NCI-H1436 treated with DMSO at 0.1 percent for 48 hours (cell line): ENCODE measurements at places on chromosomes 2 and 18.

- DNase-seq = no peak
These were observed 26.7 kb downstream of the POLR1A start for GRCh38 chr2:86078774-86079545.

DNA sequence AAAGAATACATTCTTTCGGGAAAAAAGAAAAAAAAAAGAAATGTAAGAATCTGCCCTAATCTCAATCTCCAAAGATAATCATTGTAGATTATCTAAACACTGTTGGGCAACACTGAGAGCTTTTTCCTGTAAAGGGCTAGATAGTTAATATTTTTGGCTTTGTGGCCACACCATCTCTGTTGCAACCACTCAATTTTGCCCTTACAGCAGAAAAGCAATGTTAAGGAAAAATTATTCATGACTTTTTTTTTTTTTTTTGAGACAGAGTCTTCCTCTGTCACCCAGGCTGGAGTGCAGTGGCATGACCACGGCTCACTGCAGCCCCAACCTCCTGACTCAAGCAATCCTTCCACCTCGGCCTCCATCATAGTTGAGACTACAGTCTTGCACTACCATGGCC lies 17.3 kb upstream of the FZD5 start:
- no peak for DNase-seq

DNA sequence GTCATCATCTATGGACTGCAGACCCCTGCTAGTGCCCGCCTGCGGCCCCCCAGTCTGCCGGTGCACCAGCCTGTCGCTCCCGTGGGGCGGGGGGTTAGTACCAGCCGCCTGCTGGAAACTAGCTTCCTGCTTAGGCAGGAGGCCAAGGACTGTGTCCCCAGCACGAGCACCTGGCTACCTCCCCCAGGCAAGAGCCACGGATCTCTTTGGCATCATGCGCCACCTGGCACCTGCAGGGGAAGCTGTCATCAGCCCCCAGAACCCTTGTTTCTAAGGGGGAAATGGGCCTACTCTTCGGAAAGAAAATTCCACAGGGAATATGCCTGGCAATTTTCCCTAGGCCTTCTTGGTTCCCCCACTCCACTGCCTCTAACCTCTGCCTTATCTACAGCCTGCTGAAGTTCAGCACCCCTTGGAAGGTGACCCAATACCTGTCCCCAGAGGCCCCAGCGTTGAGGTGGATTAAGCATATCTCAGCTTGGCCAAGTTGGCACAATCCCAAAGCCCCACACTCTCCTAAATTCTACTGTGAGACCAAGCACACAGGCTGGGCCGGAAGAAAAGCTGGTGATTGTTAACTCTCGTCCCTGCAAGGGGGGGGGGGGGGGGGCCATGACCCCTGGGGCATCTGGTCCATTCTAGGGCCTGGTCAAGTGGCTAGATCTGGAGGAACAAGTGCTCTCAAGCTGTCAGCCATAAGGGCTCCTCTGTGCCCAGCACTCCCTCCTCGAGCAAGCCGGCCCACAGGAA lies 62.0 kb upstream of the POMC start:
- DNase-seq = no peak

DNA sequence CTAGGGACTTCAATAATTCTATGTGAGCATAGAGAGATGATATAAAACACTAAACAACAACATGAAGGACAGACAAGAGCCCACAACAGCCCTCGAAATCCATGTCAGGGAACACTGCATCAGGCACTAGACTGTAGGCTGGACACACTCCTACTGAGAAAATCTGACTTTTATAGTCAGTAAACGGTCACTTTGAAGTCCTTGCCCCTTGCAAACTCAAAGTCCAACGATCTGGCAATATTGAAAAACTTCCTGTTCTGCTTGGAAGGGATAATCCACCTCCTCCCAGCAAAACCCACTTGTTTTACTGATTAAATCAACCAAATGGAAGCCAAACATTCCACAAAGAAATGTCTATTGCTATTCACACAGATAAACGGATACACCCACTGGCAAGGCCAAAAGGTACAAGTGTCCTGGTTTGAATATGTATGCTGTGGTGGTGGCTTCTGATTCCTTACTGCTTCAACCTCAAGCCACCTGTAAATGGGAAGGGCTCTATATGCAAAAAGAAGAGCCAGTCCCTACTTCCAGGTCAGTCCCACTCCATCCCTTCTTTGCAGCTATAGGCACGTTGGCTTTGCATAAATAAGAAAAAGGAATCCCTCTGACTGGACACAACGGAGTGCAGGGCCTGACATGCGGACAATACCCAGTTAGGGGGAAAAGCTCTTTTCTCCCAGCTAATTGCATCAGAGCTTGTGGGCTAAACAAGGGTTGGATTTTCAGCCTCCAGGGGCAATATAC lies 56.6 kb downstream of the STK39 start:
- DNase-seq = no peak

- no peak for DNase-seq
These were observed 47.2 kb upstream of the CDC42EP3 start for GRCh38 chr2:37718515-37719161.

GRCh38 chr18:8257851-8258434 lies 351.3 kb upstream of the RAB12 start:
- no peak for DNase-seq

- no peak for DNase-seq
These were observed 37.8 kb downstream of the VIT start for GRCh38 chr2:36734304-36734703.

DNA sequence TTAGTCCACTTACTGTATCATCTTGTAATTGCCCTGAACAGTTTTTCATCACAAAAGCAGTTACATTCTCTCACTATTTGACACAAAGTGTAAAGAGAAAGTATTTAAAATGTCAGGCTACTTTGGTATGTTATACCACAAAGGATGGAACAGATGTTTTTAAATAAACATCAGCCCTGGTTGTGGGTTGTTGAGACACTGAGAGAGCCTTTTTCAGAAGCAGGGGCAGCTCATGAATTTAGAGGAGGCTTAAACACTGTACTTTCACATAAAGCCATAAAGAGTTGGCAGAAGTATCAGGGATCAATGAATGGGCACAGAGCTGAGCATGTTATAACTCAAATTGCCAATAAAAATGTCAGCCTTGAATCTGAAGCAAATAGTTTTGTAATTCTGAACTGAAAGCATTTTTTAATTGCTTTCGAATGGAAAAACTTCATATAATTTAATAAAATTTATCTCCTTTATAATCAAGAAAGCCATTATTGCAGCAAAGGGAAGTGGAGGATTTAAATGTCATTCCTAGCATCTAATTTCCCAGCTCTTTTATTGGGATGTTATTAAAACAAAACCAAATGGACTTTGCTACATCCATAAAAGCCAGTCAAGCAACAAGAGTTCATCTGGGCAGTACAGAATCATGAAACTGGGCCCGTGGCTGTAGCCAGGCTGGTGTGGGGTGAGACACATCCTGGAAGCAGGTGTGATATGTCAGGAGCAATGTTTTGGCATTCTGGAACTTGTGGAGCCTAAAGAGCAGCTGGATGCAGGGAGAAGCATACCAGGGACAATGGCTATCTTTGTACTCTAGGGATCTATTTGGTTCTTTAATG lies 95.1 kb upstream of the NT5C1B start:
- DNase-seq = no peak

GRCh38 chr2:20050104-20050645 lies 1.3 kb downstream of the LAPTM4A start:
- DNase-seq = peak; percentile 81

- DNase-seq = no peak
These were observed 84.3 kb downstream of the PPP1R1C start for GRCh38 chr2:182069908-182070307.

- no peak for DNase-seq
These were observed 60.2 kb downstream of the RND3 start for GRCh38 chr2:150427298-150427697.

- no peak for DNase-seq
These were observed 28.9 kb downstream of the PRKRA start for GRCh38 chr2:178422097-178422496.

DNA sequence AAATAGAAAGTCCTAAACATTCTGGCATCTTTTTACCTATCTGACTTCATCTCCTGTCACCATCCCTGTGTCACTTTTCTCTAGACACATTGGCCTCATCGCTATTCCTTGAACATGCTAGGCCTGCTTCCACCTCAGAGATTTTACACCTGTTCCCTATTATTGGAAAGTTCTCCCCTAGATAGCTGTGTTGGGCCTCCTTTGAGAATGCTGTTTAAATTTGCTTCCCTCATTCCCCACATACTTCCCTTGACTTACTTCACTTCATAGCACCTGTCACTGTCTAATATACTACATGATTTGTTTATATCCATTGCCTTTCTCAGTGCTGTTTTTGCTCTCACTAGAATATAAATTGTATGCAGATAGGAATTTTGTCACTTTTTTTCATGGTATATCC lies 317.0 kb upstream of the GCFC2 start:
- no peak for DNase-seq

DNA sequence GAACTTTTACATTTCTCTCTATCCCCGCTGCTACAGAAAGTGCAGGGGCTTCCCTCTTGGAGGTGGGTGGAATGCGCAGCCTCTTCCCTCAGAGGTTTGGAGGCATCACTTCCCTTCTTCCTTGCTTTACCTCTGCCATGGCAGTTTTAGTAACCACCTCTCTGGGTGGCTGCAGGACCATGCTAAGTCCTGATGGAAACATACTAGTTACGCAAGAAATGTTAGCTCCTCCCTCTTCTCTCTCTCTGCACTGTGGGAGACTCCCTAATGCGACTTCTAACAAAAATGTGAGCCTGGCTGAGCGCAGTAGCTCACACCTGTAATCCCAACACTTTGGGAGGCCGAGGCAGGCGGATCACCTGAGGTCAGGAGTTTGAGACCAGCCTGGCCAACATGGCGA lies 116.8 kb upstream of the RAB6C start:
- DNase-seq = no peak

GRCh38 chr2:19728125-19728524 lies 173.7 kb downstream of the TTC32 start:
- DNase-seq = no peak

- DNase-seq = no peak
These were observed 21.7 kb downstream of the CDH19 start for GRCh38 chr18:66582211-66582610.

GRCh38 chr2:233060501-233060979 lies 398 bp downstream of the INPP5D start:
- DNase-seq = no peak
